ENCODE measurements at places on chromosomes 16 and 17.

- DNase-seq: no peak
Measured at GRCh38 chr16:69833357-69834282, 71.5 kb downstream of the WWP2 start.

- no peak for DNase-seq
Measured at GRCh38 chr16:26787924-26788323, 278.8 kb upstream of the C16orf82 start.

- no peak for DNase-seq
Measured at GRCh38 chr16:22291860-22292318, 5.3 kb upstream of the POLR3E start.

DNA sequence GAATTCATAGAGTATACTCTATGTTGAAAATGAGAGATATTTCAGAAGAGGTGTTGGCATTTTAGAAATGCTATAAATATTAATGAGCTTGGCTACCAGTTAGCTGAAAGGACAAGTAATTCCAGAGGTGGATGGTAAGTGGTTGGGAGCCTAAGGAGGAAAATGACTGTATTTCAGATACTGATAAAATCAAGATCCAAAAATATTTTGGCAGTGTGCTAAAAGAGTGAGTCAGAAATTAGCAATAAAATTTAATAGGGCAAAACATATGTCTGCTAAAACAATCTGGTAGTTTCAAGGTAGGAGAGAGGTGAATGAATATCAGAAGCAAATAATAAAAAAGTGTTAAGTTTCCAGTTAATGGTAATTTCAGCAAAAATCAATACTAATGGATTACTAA, 1287.9 kb downstream of the CDH8 start:
- no peak for DNase-seq

DNA sequence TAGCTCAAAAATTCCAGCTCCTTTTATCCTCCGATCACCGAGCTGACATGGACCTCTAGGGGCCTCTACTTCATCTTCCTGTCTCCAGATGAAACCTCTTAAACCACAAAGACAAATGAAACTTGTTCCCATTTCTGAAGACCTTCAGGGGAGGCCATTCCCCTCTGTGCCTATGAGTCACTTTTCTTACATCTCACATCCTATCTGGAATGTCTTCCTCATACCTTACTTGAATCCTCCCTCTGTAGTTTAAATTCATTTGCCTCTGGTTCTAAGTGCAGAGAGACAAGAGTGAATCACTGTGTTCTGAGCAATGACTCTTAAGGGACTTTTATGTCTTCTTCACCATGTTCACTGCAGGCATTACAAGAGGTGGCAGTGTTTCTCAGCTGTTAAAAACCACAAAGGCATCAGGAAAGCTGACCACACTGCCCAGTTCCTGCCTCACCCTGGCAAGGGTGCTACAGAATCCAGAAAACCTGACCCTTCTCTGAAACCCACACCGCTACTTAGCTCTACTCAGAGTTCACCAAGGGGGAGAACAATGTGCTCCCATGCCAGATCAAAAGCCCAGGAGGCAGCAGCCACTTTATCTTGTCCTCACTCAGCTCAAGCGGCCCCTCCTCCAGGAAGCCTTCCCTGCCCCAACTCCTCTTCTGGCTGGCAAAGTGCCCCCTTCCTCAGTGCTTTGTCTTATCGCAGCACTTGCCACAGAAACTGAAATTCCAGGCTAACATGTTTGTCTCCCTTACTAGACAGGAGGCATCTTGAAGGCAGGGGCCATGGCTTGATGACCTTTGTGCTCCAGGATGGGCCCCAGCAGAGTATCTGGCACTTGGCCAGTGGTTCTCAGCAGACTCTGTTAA, 6.4 kb downstream of the CUEDC1 start:
- DNase-seq: peak; percentile 41

DNA sequence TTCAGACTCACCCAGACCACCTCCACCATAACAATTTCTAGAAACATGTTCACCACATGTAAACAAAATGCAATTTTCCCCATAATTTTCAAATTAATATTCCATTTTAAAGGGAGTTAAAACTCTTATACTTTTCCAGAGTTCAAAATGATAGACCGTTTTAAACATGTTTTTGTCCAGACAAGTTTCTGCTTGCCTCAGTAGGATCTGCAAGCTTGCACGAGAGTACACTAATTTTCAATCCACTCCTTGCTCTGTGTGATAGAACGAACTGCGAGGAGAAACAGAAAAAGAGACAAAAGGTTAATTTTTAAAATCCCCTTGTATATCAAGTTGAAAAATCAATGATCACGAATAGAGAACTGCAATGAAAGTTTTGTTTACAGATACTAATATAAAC, 7.1 kb downstream of the FAHD1 start:
- no peak for DNase-seq

DNA sequence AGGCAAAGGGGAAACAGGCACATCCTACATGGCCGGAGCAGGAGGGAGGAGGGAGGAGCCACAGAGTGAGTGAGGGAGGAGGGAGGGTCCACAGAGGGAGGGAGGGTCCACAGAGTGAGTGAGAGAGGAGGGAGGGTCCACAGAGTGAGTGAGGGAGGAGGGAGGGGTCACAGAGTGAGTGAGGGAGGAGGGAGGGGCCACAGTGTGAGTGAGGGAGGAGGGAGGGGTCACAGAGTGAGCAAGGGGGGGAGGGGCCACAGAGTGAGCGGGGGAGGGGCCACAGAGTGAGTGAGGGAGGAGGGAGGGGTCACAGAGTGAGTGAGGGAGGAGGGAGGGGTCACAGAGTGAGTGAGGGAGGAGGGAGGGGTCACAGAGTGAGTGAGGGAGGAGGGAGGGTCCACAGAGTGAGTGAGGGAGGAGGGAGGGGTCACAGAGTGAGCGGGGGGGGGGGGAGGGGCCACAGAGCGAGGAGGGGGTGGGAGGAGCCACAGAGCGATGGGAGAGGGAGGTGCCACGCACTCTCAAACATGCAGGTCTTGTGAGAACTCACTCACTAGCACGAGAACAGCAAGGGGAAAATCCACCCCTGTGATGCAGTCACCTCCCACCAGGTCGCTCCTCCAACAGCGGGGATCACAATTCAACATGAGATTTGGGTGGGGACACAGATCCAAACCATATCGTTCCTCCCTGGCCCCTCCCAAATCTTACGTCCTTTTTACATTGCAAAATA, 24.3 kb upstream of the CDH15 start:
- no peak for DNase-seq

- no peak for DNase-seq
Measured at GRCh38 chr17:69609473-69610305, 195.2 kb downstream of the MAP2K6 start.

GRCh38 chr16:22638393-22639206, 127.9 kb downstream of the NPIPB5 start:
- no peak for DNase-seq

- DNase-seq: no peak
Measured at GRCh38 chr16:79093554-79093967, 507.0 kb downstream of the MAF start.

- peak; percentile 49 for DNase-seq
Measured at GRCh38 chr16:54934481-54935265, 4.0 kb downstream of the IRX5 start.

DNA sequence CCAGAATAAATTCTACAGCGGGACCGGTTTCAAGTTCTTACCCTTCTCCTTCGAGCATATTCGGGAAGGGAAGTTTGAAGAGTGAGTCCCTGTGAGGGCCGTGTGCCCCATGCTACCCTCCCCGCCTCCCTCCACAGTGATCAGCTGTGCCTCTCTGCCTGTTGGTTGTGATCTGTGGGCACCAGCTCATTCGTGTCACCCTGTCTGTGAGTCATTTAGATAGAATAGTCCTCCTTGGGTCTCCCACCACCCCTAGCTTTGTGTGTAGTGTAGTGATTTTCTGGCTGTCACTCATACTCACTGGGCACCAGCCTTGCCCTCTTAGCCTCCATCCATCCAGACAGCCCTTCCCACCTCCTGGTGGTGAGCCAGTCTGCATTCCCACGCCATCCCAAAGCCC, 15.0 kb upstream of the NAGLU start:
- DNase-seq: no peak

- DNase-seq: no peak
Measured at GRCh38 chr17:10290041-10290440, 82.8 kb downstream of the MYH13 start.

DNA sequence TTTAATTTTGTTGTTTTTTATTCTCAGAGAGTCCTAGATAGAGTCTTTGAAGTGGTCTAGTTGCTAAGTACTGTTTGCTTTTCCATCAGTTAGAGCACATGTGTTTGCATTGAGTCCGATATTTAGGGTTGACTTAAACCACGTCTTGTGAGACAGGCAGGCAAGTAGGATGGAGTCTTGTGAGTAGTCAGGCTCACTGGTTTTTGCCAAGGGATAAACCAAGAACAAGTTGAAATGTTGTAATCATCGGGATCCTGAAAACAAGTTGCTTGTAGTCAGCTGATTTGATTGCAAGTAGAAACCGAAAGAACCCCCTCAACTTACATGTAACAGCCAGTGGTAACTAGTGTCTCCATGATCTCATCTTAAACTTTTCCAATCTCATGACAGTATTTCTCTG, 17.2 kb downstream of the ATP6V0A1 start:
- DNase-seq: no peak

DNA sequence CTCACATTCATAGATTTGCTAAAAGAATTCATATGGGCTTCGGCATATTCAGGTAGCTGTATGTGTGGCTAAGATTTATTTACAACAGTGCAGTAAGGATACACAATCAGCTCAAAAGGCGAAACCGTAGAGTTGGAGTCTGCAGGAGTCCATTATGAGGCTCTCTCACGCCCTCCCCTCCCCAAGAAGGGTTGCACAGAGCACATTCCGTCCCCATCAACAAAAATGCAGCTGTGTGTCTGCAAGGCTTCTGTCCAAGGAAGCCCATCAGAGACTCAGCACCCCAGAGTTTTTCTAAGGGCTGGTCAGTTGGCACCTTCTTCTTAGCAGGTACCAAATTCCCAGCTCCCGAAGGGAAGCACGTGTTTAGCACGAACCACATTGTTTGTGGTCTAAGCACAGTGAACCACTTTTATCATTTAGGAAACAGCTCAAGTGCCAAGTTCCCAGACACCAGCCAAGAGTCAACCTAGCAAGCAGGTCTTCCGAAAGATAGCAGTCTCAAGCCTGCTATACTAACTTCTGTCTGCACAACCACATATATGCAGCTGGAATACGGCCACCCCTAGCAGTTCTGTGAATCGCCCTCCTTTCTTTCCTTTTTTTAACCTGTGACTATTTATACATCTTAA, 28.5 kb upstream of the MEAK7 start:
- DNase-seq: no peak

GRCh38 chr17:49565948-49566491, 9.7 kb upstream of the NXPH3 start:
- no peak for DNase-seq

GRCh38 chr17:76544546-76545365, 4.9 kb downstream of the PRCD start:
- no peak for DNase-seq

- no peak for DNase-seq
Measured at GRCh38 chr16:21103941-21104860, 46.4 kb downstream of the DNAH3 start.

Data from skin of body (tissue), 3 donors.